ENCODE measurements at places on chromosomes 11 and 22. TPM values are rescaled to one million over a fixed set of nuclear protein-coding genes. Genes with fewer than 3 reads are reported as not detected.
A peak's percentile ranks its signal among the peaks of the same experiment; 100 is the strongest.

- H3K27me3 ChIP-seq: no peaks in the 10 kb centered on the region
- no peaks in the 10 kb centered on the region for H3K36me3 ChIP-seq
- H3K27ac ChIP-seq: no peak overlapping the region
- no peak for DNase-seq
Measured at GRCh38 chr11:69171476-69172240, 15.9 kb downstream of the SMIM38 start.

GRCh38 chr22:34804604-34805003, 261.4 kb upstream of the ISX start:
- no peaks in the 10 kb centered on the region for H3K36me3 ChIP-seq
- H3K4me3 ChIP-seq: no peak overlapping the region
- DNase-seq: no peak
- no peak overlapping the region for H3K27ac ChIP-seq
- H3K27me3 ChIP-seq: peaks cover 2% of the 10 kb centered on the region
- no peaks in the 10 kb centered on the region for H3K4me1 ChIP-seq

DNA sequence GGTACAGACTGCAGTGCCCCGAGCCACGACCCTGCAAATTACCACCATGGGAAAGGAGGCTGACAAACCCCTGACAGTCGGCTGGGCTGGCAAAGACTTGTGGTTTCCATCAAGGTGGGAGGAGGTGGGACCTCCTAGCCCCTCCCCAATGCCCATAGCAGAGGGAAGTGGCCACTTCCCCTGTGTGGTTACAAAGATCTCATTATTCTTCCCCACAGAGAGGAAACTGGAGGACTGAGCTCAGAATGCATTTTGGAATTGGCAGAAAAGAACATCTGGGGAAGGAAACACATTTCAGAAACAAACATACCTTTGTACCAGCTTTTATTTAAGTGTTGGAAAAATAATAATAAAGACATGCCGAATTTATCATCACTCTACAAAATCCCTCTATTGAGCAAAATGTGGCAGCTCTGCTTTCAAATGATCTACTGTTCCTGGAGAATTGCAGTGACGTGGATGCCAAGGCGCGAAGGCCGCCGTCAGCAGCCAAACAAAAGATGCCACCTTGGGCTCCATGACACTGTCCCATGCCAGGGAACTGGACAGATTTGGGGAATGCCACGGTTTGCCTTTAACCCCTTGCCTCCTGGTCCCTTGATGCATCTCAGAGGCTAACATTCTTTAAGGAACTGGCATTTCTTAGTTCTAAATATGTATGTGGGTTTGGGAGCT, 169.6 kb downstream of the CRYBB2 start:
- no peak overlapping the region for H3K4me3 ChIP-seq
- H3K27me3 ChIP-seq: no peaks in the 10 kb centered on the region
- H3K27ac ChIP-seq: no peak overlapping the region
- peaks cover 31% of the 10 kb centered on the region for H3K4me1 ChIP-seq
- peaks cover 2% of the 10 kb centered on the region for H3K36me3 ChIP-seq
- DNase-seq: no peak

DNA sequence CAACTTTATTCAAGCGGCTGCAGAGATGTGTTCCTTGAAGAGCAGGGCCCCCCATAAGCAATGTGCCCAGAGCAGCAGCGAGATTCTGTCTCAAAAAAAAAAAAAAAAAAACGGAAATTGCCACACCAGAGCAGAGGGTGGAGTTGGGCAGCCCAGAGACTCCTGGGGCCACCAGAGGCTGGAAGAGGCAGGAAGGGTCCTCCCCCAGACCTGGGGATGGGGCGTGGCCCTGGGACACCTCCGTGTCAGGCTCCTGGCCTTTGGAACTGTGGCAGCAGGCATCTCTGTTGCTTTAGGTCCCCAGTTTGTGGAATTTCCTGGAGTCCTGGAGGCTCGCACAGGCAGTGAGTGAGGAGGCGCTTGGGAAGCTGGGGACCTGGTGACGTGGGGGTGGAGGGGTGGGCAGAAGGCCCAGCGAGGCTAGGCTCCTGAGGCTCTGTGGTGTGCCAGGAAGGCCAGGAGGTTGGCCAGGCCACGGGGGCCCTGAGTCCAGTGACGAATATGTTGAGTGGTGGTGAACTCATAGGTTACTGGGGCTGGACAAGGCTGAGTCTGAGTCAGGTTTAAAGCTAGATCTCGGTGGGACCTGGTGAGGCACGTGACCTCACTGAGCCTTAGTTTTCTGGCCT, 735.6 kb downstream of the BRD1 start:
- no peaks in the 10 kb centered on the region for H3K36me3 ChIP-seq
- no peaks in the 10 kb centered on the region for H3K27me3 ChIP-seq
- H3K4me1 ChIP-seq: no peaks in the 10 kb centered on the region
- no peak overlapping the region for H3K4me3 ChIP-seq
- DNase-seq: no peak

DNA sequence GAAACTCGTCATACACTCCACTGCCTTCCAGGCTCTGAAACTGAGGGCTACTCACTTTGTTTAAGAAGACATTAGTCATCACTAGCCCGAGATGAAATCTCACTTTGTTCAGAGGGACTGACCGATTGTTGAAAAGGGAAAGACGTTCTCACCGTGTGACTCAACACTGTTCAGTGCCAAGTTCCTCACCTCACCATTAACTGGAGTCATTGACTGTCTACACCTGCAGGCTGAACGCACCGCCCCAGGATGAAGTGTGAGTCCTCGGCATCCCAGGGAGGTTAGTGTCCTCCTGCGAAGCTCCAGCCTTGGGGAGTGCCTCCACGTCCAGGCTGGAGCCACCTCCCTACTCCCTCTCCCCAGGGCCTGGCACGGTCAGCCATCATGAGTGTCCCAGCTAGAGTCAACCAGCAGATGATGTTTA, 30.4 kb downstream of the FADD start:
- H3K36me3 ChIP-seq: no peaks in the 10 kb centered on the region
- H3K4me1 ChIP-seq: peaks cover 2% of the 10 kb centered on the region
- no peak overlapping the region for H3K4me3 ChIP-seq
- no peak for DNase-seq
- H3K27me3 ChIP-seq: 0 out of 2 replicates have a peak, but pooled peaks cover 1% of the 10 kb centered on the region

GRCh38 chr22:19957445-19957844, 15.8 kb upstream of the TXNRD2 start:
- H3K4me3 ChIP-seq: no peak overlapping the region
- no peak for DNase-seq
- H3K27me3 ChIP-seq: no peaks in the 10 kb centered on the region
- no peaks in the 10 kb centered on the region for H3K4me1 ChIP-seq

DNA sequence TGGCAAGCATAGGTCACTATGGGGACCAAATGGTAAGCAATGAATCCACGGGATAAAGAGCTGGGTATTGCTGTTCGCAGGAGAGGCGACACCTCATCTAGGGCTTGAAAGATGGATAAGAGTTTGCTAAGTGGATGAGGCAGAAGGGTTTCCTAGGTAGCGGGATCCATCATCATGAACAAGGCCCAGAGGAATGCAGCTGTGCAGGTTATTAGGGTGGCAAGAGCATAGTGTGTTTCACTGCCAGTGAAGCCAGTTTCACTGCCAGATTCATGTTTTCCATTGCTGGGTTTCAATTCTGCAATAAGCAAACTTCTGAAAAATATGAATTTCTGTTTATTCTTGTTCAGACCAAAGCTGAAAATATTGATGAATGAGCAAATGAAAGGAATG, 27.2 kb downstream of the WEE1 start:
- no peaks in the 10 kb centered on the region for H3K27me3 ChIP-seq
- H3K4me1 ChIP-seq: peaks cover 46% of the 10 kb centered on the region
- H3K4me3 ChIP-seq: peak overlapping the region; percentile 64
- DNase-seq: peak; percentile 63

NRGN gene
- 1.2 TPM for polyA plus RNA-seq

LRRC10B gene
- polyA plus RNA-seq: not detected

C11orf87 gene
- not detected for polyA plus RNA-seq

C11orf16 gene
- polyA plus RNA-seq: not detected

EP300 gene
- 17.0 TPM for polyA plus RNA-seq

GUCY1A2 gene
- polyA plus RNA-seq: 0.01 TPM

NLRP6 gene
- not detected for polyA plus RNA-seq

CRYBB2 gene
- not detected for polyA plus RNA-seq

Measured in GM12878 (cell line).